ENCODE measurements at places on chromosomes 16 and 17.
A peak's percentile ranks its signal among the peaks of the same experiment; 100 is the strongest.

DNA sequence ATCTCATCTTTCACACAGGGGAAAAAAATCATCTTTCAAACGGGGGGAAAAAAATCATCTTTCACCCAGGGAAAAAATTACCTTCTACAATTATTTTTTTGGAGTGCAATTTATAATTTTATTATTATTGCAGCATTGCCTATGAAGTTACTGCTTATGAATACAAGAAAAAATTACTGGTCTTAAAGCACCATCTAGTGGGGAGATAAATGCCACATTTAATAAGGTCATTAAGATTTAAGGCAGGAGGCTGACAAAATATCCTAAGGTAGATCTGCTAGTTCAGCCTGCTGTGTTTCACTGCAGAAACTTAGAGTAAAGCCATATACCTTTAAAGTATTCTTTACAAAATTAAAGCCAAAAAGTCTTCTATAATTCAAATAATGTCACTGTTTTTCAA, 13.7 kb downstream of the SHCBP1 start:
- DNase-seq, result peak; percentile 32

GRCh38 chr16:20271893-20272292, 55.4 kb downstream of the GP2 start:
- no peak for DNase-seq

- DNase-seq, result no peak
Measured at GRCh38 chr16:84059111-84059510, 16.5 kb upstream of the SLC38A8 start.

- DNase-seq, result no peak
Measured at GRCh38 chr16:35733971-35734702, 2274.7 kb downstream of the TP53TG3F start.

DNA sequence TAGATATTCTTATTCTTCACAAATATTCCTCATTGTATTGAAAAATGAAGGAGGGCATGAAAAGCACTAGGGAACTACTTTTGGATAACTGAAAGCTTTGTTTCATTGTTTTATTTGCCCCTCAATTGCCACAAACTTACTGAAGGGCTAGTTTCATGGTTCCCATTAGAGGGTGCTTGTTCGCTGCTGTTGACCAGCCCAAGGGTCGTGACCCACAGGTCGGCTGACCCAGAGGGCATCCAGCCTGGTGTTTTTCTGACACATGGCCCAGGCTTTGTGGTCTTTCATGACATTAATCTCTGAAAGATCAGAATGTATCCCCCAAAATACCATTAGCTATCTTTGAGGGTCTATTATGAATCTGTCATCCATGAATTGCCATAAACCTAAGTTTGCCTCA, 30.0 kb downstream of the DGKE start:
- no peak for DNase-seq

GRCh38 chr16:24936151-24936550, 79.0 kb downstream of the ARHGAP17 start:
- no peak for DNase-seq

GRCh38 chr16:51312363-51313150, 161.5 kb upstream of the SALL1 start:
- DNase-seq, result no peak

GRCh38 chr16:63228259-63228658, 1192.0 kb upstream of the CDH8 start:
- DNase-seq, result no peak

GRCh38 chr16:287298-287811, 4.4 kb downstream of the PDIA2 start:
- no peak for DNase-seq

DNA sequence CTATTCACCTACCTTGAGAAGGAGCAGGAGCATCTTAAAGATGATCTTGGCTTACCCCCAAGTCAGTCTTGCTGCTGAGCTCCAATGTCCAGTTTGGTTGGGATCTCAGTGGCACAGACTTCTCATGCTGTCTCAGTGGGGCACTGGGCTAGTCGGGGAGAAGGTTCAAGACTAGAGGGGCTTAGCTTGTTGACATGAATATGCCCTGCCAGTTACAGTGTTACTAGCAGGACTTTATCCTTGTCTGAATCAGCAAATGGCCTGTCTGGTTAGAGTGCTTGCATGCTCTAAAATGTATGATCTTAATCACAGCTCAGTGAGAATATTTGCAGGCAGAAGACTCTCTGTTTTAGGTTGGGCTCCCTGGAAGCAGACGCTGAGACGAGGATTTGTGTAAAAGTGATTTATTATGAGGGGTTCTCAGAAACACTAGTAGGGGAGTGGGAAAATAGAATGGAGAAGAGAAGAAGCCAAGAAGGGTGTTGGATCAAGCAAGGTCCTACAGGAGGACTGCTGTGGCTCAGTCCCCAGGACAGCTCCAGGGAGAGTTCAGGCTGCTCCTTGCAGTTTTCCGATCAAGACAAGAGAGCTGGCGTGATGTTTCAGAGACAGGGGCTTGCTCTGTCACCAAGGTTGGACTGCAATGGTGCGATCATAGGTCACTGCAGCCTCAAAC, 150.4 kb upstream of the HS3ST2 start:
- DNase-seq, result no peak

- DNase-seq, result peak; percentile 66
Measured at GRCh38 chr17:1515640-1516387, 598 bp downstream of the INPP5K start.

GRCh38 chr17:50145532-50146229, 4.8 kb downstream of the PPP1R9B start:
- no peak for DNase-seq

DNA sequence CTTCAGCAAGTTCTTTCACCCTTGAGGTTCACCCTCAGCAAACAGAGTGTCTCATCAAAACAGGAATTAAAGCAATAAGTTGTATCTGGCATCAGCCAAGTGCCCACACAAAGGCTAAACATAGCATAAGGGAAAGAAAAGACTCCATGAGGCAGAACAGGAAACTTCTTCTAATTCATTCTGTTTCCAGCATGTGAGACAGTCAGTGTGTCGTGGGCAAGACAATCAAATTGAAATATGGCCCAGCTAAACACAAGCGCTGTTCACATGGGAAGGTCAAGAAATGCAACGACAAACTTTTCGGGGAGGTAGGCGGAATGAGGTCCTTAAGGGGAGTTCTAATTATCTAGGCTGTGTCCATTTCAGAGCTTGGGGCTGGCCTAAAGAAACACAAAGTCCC, 393.4 kb downstream of the HAPSTR1 start:
- DNase-seq, result no peak

DNA sequence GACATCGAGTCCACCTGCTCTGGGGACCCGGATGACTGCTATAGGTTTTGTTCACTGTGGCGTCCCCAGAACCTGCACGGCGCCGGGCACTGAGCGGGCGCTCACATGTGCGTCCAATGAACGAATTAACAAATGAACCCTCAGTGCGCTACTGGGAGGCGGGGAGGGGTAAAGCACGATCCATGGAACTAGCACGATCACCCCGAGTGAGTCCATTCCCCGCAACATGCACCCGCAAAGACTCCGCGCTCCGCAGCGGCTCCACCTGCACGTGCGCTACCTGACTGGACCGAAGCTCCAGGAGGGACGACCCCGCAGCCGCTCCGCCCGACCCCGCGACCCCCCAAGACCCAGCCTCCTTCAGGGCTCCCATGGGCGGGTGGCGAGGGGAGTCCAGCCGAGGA, 491 bp downstream of the TRAP1 start:
- DNase-seq, result no peak

DNA sequence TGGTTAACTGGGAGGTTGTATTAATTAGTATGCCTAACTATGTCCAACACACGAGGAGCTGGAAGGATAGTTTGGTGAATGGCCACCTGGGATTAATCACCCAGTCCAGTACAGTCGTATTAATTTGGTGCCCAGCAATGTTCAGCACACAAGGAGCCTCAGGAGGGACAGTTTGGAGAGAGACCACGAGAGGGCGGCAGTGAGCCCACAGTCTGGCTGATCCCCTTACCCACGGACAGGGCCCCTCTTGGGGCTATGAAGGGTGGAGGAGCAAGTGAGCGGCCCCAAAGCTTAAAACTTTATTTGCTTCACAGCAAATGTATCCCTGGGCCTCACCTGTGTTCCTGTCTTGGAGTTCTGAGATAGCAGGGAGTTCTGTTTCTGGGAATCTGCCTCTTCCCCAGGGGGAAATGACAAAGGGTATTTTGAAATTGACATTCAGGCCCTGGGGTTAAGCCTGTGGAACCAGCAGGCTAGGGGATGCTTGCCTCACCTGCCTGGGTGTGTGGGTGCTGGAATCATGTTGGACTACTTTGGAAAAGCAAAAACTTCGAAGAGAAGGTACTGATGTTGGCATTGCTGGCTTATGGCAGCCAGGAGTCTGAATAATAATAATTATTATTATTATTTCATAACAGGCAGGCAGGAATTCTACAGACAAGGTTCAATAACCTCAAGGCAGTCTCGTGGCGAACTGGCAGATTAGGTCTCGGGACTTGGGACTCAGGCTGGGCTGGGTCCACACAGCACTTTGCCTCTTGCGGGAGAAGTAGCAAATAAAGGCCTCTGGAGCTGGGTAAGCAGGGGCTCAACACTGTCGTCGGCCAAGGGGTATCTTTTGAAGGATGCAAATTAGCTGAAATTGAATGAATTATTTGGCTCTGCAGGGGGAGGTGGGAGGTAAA, 227.6 kb upstream of the ASIC2 start:
- DNase-seq, result no peak

DNA sequence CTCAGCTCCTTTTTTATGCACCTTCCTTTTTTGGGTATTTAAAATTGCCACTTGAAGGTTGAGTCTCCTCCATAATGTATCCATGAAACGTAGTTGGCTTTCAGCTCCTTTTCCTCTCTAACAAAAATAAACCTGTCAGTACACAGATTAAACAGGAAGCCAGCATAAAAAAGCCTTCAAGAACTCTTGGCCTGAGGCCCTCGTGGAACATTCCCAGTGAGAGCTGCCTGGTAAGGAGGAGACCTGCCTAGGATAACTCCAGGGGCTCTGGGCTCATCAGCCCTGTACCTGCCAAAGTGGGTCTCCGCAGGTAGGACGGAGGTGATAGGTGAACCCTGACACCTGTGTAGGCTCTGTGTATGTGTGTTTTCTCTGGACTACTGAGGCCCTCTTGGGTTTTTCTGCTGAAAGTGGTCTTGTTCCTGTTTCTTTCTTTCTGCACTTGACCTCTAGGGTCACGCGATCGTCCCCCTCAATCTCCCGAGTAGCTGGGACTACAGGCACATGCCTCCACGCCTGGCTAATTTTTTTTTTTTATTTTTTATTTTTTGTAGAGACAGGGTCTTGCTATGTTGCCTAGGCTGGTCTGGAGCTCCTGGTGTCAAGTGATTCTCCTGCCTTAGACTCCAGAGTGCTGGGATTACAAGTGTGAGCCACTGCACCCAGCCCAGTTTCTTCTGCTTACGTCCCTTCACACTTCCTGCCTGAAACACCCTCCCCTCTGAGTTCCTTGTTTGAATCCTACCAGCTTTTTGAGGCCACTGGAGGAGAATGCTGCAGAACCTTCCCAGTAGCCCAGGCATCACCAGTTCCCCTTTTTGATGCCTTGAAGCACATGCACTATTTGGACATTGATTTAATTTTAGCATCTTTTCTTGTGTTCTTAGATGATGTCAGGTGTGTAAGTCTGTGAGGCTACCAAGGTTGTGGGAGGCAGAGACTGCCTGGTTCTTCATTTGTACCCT, 9.8 kb downstream of the PGS1 start:
- no peak for DNase-seq

DNA sequence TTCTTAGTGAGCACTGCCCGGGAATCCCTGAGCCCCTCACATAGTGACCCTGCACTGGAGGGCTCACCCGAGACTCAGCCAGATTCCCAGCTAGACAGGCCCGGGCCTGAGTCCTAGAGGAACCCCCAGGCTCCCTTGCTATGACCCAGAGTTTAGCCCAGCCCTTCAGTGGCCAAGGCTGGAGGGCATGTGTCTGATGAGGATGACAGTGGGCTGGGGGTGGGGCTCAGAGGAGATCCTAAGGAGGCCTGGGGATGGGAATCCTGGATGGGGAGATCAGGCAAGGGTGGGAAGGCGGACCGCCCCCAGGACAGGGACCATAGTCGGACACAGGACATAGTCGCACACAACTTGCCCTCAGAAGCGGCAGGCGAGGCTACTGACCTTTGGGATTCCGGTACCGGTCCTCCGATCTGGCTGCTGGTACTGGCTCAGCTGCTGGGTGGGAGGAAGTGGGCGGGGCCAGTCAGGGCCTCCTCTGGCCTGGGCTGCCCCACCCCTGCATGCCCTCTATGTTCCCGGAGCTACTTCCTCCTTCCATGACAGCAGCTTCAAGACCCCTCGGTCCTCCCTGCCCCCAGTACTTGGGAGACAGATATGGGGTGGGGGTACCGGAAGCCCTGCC, 1.1 kb downstream of the CD79B start:
- no peak for DNase-seq

DNA sequence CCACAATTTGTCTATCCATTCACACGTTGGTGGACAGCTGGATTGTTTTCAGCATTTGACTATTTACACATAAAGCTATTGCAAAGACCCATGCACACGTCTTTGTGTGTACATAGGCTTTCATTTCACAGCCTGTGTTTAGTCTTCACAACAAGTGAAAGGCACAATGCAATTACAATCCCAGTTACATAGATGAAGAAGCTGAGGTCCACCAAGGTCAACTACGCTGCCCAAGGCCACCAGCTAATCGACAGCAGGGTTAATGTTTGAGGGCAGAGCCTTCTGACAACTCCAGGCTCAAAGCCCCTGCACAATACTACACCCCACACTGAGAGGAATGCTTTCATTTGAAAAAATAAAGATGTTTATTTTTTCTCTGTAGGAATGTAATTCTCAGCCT, 93.6 kb upstream of the CDH13 start:
- no peak for DNase-seq

DNA sequence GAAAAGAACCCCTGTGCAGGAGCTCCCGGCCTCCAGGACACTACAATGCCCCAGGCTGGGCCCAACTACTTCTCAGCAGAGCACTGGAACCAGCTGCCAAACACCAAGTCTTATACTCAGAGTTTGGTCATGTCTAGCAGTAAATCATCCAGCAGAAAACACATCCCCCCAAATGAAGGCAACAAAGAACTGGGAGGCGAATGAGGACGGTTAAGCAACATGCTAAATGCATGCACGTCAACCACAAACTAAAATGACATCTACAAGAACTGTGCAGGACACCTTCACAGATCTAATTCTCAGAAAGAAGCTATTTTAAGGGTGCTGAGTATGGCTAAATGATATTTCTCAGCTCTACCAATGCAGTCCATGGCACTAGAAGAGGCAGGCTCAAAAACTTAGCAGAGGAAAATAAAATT, 7.6 kb upstream of the IRX5 start:
- DNase-seq, result no peak

DNA sequence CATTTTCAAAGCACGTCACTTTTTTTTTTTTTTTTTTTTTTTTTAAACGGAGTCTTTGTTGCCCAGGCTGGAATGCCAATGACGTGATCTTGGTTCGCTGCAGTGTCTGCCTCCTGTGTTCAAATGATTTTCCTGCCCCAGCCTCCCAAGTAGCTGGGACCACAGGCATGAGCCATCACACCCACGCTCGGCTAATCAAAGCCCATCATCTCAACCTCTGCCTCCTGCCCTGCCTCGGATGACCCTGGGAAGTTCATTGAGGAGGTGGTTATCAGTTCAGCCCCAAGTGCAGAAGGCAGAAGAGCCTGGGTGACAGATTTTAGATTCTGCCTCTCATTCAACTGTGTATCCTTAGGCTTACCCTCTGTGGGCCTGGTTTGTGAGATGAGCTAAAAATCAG, 484.9 kb upstream of the EEF2KMT start:
- no peak for DNase-seq

Data from AG09309 (cell line).